ENCODE measurements at places on chromosomes 1 and 21.

- DNase-seq = no peak
These were observed 556.1 kb downstream of the RWDD3 start for GRCh38 chr1:95790136-95790535.

DNA sequence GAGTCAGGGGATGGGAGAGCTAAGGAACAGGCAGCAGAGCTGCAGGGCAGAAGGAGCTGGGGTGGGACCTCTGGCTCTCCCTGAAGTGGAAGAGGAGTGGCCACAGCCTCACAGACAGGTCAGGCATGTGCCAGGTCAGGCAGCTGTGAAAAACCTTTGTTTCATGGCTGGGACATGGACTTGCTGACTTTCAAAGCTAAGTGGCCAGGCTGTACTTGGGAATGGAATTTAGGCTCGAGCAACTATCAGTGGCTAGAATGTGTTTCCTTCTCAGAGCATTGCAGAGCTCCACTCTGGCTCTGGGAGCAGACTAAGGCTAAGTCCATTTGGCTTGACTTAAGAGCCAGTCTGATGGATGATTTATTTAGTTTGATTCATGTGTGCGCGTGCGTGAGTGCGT is 385.1 kb downstream of the LMX1A start:
- DNase-seq = no peak

DNA sequence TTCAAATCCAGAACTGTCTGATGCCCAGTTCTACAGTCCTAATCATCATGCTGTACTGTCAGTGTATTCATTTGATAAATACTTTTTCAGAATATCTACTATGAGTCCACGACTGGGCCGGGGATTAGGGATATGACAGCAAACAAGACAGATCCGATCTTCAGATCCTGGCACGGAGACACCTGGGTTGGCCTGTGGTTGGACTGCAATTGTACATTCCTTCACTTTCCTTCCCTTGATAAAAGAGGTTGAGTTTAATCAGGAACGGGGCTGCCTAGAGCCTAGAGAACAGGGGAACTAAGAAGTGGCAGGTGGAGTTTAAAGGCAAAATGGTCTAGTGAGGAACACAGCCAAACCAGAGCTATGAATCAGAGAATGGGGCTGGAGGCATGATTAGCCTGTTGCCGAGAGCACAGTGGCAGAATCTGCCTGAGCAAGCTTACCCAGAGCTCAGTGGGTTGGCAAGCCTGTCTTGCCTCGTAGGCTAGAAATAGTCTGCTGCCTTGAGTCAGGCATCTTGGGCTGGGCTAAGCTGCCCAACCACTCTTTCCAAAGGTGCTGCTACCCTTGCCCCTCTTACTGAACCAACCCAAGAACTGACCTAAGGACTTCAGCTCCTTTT is 38.1 kb upstream of the PTCH2 start:
- no peak for DNase-seq

DNA sequence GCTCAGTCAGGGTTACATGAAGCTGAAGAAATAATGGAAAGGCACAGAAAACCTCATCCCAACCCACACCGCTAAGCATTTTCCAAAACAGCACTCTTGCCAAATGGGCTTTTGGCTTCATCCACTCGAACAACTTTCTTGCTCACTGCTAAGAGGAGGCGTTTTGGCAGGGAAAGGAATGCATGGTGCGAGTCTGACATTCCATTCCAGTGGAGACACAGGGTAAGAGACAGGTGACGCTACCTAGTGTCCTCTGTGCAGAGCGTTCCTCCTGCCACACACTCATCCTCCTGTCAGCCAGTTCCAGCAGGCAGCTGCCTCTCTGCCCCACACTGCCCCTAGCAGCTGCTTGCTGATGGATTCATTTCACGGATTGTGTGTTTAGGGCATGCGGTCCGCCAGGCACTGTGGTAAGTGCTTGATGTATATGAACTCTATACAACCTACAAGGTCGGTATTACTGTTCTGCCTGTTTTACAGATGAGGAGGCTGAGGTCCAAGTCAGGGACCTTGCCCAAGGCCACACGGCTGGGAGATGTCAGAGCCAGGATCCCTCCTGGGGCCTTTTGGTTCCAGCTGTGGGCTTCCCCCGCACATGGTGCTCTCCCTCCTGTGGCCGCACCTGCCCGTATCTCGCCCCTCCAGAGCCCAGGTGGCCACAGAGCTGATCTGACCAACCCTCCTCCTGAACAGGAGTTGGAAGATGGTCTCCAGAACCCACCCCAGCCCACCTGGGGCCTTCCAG is 25.7 kb upstream of the BACE2 start:
- no peak for DNase-seq

- no peak for DNase-seq
These were observed 251.1 kb upstream of the ADGRL2 start for GRCh38 chr1:81549588-81550127.
